ENCODE measurements at places on chromosomes 6 and 20.

GRCh38 chr20:50187403-50188051 is 3.1 kb upstream of the CEBPB start:
- DNase-seq = no peak

- DNase-seq = no peak
Measured at GRCh38 chr20:40442181-40442963, 246.7 kb downstream of the MAFB start.

DNA sequence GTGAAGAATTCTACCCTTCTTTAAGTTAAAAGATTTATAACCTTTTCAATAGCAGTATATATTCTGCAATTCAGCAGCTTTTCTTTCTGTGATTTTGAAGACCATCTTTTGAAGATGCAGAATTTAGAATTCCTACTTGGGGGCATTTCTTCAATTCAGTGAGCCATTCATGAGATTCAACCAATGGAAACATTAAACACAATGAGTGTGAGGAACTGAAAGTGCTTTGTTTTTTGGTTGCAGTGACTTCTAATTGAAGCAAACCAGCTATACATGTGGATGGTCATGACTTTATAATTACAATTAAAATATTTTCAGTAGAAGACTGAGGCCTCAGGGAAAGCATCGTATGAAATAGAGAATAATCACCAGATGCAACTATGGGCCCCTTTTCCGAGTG is 108.3 kb downstream of the CARMIL1 start:
- no peak for DNase-seq

GRCh38 chr6:154522576-154522975 is 12.1 kb upstream of the CNKSR3 start:
- DNase-seq = no peak

DNA sequence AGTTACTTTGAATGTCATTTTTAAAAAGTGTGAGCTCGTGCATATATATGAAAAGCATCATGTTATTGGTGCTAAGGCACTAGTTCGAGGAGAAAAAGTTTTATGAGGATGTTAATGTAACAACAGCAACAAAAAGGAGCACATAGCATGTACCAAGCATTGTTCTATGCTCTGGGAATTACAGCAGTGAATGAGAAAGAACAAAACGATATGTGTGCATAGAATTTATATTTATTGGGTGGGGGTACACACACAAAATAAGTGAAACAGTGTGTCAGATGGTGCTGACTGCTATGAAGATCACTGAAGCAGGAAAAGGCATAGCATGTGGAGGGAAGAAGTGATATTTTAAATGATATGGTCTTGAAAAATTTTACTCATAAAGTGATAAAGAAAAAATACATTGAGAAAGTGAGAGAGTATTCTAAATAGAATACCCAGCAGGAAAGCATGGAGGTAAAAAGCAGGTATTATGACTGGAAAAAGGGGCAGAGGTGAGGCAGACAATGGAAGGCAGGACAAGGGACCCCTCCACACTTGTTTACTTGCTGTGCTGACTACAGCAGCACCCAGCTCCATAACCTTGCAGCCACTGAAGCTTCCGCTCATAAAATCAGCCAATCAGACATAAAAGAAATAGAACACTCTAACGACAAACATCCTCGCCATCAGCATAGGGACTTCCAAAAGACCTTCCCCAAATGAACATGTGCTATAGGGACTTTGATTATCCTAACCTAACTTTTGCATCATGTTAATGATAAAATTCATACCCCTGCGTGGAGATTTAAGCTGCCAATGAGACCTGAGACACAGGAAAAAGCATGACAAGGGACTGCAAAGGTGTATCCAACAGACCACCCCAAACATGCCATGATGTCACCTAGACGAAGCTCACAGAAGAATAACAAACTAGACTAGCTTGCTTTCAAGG is 119.9 kb downstream of the HFE start:
- DNase-seq = no peak

DNA sequence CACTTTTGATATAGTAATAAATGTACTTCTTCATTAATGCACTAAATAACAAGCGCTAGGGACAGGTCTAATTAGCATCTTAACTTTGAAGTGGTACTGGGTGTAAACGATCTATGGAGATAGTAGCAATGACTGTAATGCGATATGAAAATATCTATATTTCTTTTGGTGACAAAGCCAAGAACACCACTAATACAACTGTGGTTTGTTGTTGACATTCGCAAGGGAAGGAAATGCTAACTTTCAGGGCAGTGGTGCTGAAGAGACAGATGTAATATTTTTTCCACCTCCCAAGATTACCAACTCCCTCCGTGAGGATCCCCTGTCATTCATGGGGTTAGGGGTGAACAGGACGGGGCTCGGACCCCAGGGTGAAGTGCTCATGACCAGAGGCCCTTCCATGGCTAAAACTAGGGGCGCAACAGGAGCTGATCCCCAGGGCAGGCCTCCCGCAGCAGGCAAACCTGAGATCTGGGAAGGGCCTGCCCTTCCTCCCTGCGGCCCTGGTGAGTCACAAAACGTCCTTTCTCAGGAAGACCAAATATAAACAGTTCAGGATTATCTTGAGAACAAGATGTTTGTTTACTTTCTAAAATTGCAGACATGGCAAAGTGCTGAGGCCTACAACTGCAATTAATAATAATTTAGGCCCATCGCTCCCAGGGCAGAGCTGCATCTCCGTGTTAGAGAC is 65.0 kb upstream of the TOX2 start:
- DNase-seq = no peak
